MCF 10A (cell line): ENCODE measurements at places on chromosomes 2 and 18. TPM values are rescaled to one million over a fixed set of nuclear protein-coding genes. Genes with fewer than 3 reads are reported as not detected.

DNA sequence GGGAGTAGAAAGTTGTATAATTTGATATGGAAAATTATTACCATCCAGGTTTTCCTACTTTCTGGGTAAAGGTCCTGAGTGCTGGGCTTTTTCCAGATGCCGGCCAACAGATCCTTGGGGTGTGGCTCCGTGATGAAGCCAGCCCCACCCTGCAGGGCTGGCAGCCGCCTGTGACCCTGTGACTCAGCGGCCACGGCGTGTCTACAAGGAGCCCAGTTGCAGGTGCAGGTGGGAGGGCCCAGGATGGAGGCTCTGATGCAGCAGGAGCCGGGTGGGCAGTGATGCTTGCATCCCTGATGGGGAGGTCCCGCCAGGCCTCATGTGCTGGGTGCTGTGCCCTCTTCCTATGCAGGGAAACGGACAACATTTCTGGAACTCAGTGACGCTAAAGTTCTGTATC is 96.0 kb upstream of the ALKAL2 start:
- DNase-seq: peak; percentile 49

GRCh38 chr2:96987301-96987909 is 1.0 kb upstream of the FAM178B start:
- no peak for DNase-seq

DNA sequence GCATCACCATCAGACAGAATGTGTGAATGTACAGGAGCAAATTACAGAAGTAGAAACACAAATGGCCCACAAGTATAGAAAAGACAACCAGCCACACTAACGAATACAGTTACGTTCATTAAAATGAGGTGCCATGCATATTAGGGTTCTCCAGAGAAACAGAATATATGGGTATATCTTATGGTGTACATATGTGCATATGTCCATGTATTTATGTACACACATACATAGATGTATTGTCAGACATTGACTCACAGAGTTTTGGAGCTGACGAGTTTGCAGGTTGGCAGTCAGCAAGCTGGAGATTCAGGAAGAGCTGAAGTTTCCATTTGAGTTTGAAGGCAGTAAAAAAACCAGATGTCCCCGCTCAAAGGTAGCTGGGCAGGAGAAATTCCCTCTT is 33.0 kb downstream of the COPS9 start:
- DNase-seq: no peak

DNA sequence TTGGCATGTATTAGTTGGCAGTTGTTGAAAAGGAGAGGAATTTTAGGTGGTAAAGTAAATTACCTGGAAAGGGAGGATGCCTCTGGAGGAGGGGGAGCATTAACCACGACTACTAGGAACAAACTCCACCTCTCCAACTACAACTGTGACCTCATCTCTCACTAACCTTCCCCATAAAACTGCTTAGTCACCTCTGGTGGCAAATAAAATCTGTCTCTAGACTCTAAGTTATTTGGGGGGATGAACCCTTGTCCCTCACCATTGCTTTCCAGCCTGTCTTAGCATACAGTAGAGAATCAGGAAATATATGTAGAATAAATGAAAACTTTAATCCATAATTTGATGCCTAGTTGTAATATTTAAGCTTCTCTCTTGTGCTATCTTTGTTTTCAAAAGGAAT is 27.6 kb upstream of the MYO1B start:
- DNase-seq: peak; percentile 66

GRCh38 chr2:219282375-219282774 is 3.2 kb downstream of the DNAJB2 start:
- no peak for DNase-seq

DNA sequence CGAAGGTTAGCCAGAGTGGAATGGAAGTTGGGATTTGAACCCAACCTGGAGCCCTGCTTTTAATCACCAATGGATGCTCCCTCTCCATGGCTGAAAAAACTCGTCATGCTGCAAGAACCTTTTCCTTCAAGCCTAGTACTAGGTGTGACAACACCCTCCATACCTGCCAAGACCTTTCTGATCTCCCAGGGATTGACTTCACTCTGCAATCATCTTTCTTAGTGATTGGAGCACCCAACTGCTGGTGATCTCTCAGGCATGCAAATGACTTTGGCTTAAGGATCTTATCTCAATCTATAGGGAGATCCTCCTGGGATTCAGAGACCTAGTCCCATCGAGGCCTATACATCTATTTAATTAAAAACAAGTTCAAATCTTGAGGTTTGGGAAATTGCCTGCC is 23.5 kb upstream of the ITGB6 start:
- DNase-seq: no peak

GRCh38 chr18:8742387-8743361 is 37.3 kb downstream of the MTCL1 start:
- DNase-seq: no peak

GRCh38 chr2:29558097-29558496 is 363.3 kb downstream of the ALK start:
- no peak for DNase-seq

DNA sequence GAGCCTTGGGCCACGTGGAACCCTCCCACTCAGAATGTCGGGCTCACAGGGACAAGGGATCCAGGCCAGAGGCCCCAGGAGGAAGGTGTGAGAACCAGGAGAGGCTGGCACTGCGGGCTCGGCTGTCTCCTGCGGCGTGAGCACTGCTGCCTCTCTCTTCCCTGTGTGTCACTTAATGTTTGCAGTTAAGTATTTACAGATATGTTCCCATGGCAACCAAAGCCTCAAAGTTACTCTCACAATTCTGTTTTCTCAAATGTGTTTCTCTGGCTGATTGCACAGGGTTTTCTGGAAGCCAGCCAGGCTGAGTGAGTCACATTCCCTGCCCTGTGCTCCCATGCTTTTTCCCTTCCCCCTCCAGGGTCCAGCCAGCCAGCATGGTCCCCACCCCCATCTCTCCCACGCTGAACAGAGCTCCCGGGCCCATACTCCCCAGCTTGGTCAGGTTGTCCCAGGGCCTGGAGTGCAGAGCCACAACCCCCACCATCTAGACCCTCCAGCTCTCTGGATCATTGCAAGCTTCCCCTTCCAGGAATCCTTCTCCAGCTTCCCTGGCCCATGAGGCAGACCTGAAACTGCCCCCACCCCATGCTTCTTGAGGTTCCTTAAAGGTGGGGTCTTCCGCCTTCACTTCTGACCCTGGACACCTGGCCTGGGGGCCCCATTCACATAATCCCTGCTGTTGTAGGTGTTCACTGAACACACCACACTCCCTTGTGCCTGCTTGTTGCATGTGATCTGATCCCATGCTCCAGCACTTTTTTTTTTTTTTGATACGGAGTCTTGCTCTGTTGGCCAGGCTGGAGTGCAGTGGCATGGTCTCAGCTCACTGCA is 265.9 kb downstream of the CELF4 start:
- DNase-seq: peak; percentile 98

- DNase-seq: no peak
These were observed 146.5 kb upstream of the LGALSL start for GRCh38 chr2:64307421-64307820.

GRCh38 chr18:76643199-76643598 is 148.2 kb upstream of the ZNF516 start:
- no peak for DNase-seq

DNA sequence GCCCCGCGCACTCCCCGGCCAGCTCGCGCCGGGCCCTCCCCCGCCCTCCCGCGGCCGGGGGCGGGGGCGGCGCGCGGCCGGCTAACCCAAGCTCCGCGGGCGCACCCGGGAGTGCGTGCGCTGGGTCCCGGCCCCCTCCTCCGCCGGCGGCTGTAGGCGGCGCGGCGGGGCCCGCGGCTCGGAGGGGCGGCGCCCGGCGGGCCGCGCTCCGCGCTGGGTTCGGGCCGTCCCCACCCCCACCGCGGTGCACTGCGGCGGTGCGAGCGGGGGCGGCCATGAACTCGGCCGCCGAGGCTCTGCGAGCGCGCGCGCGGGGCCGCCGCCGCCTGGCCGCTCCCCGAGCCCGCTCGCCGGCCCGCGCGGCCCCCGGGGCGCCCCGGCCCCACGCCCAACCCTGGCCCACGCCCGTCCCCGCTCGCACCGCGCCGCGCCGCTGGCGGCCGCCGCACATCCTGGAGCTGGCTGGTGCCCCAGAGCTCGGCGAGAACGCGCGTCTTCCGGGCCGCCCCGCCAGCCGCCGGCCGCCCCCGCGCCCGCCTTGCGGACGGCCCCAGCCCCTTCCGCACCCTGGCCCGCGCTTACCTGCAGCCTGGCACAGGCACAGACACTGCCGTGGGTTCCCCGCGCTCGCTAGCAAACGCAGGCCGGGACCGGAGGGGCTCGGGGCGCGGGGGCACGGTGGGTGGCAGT is at the start of gene ZBTB14:
Gene ZBTB14 (minus strand): TSS at position 496 of the 690 bp plus-strand sequence. CDS start 2,480 bp downstream, outside the sequence.
- peak; percentile 49 for DNase-seq

DNA sequence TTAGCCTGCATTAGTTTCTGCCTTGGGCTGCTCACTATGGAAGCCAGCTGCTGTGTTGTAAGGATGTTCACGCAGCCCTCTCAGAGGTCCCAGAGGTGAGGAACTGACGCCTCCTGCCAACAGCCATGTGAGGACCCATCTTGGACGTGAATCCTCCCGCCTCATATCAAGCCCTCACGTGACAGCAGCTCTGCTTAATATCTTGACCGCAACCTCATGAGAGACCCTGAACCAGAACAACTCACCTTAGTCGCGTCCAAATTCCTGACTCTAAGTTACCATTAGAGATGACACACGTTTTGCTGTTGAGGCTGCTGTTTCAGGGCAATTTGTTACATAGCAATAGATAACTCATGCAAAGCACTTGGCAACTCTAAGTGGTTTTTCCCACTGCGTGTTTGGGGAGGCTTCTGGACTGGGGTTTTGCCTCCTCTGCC is 97.7 kb downstream of the TMEM17 start:
- no peak for DNase-seq

- peak; percentile 30 for DNase-seq
These were observed 2.7 kb downstream of the ID2 start for GRCh38 chr2:8684540-8684877.

- DNase-seq: no peak
These were observed 83.7 kb upstream of the UBXN4 start for GRCh38 chr2:135657806-135658582.

DNA sequence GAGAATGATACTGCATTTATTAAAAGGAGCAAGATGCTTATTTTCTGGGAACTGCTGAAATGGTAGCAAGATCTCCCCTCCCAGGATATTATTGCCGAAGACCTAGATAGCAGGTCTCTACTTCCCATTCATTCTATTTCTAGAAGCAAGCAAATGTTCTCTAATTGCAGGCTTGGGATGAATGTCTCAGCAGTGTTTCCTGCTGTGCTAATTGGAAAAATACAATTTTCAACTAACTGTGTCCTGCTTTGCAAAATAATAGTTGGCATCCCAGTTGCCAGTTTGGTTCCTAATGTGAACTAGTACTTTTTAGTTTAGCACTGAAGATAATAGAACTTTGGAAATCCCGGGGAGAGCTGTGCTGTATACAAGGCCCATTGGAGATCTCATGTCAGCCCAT is 26.1 kb downstream of the SLC20A1 start:
- no peak for DNase-seq

DNA sequence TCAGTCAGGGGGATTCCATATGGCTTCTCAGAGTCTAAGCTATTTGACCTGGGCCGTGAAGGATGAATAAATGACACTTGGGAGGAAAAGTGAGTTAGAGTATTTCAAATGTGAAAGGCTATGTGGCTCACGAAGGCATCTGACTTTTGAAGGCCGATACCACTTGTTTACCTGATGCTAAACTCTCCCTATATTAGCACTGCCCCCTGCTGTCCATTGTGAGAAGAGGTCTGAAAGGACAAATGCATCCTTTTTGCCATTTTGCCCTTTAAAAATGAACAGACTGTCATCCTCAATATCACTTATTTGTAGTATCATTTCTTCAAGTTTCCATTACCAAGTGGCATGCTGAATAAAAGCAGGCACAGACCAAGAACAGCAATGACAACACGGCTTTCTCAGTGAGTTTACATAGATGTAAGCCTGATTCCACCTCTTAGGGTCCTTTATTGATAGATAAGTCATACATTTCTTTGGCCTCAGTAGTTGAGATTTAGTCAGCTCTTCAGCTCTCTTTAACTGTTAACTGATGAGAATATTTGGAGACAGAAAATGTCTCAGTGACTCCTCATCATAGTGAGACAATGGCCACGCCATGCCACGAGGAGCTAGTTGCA is 40.1 kb downstream of the DOCK10 start:
- peak; percentile 88 for DNase-seq

- no peak for DNase-seq
These were observed 33.7 kb upstream of the CCBE1 start for GRCh38 chr18:59730896-59731295.

DNA sequence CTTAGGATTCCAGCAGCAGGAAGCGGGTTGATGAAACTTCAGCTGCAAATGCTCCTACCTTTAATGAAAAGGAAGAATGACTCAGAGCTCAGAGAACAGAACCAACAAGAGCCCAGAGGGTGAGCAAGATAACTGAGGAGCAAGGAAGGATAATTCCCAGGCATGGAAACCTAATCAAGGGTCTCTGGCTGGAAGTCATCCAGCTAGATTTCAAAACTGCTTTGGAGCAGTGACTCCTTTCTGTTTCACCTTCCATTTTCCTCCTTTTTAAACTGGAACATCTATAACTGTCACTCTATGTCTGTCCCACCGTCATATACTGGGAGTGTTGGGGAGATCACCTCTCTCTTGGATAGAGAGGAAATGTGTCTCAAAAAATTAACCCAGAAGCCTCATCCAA is 148.4 kb upstream of the RAB6C start:
- no peak for DNase-seq

- DNase-seq: no peak
These were observed 108.4 kb upstream of the YPEL5 start for GRCh38 chr2:30038419-30038818.

DNA sequence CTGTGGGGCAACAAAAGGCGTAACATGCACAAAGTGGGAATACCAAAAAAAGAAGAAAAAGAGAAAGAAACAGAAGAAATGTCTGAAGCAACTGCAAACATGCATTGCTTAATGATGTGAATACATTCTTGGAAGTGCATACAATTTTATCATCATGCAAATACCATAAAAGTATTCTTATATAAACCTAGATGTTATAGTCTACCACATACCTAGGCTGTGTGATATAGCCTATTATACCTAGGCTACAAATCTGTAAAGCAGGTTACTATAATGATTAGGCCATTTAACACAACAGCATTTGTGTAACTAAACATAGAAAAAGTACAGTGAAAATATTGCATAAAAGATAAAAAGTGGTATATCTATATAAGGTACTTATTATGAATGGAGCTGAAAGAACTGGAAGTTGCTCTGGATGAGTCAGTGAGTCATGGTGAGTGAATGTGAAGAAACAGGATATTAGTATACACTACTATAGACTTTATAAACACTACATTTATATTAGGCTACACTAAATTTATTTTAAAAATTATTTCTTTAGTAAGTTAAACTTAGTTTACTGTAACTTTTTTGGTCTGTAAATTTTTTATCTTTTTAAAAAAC is 319.4 kb upstream of the KCNH7 start:
- DNase-seq: peak; percentile 70

The CHRND gene
- total RNA-seq: not detected in 2 replicates

The PARD6G gene
- total RNA-seq: 8.1 and 8.2 TPM in 2 replicates

The TMEM178A gene
- total RNA-seq: 0.66 and 0.86 TPM in 2 replicates

The RRM2 gene
- 16.5 and 41.8 TPM in 2 replicates for total RNA-seq

The UGT1A4 gene
- 0.12 TPM in 1 of 2 replicates, not detected in the other for total RNA-seq

The PRKAG3 gene
- total RNA-seq: not detected in 2 replicates

The C2orf80 gene
- not detected in 2 replicates for total RNA-seq

The BMP10 gene
- total RNA-seq: not detected in 2 replicates

The FEV gene
- total RNA-seq: not detected in 2 replicates

The ITSN2 gene
- 36.5 and 40.8 TPM in 2 replicates for total RNA-seq

The TDRD15 gene
- total RNA-seq: not detected in 2 replicates

The GDF7 gene
- total RNA-seq: not detected in 2 replicates

The PKDCC gene
- total RNA-seq: 0.49 and 0.96 TPM in 2 replicates

The MOGAT1 gene
- total RNA-seq: not detected in 2 replicates

The TAF1B gene
- 19.7 and 25.5 TPM in 2 replicates for total RNA-seq

The UGT1A5 gene
- not detected in 2 replicates for total RNA-seq

The AQP12A gene
- not detected in 2 replicates for total RNA-seq

The QPCT gene
- not detected in 2 replicates for total RNA-seq

The ARHGAP25 gene
- 0.93 TPM in 2 replicates for total RNA-seq

The ERMN gene
- total RNA-seq: not detected in 2 replicates

The STK39 gene
- 13.8 and 14.6 TPM in 2 replicates for total RNA-seq

The SAG gene
- not detected in 2 replicates for total RNA-seq
